ENCODE measurements at places on chromosomes 16 and 17. TPM values are rescaled to one million over a fixed set of nuclear protein-coding genes. Genes with fewer than 3 reads are reported as not detected.

- DNase-seq: no peak
Observed at GRCh38 chr17:958712-959451, 20.7 kb downstream of the NXN start.

DNA sequence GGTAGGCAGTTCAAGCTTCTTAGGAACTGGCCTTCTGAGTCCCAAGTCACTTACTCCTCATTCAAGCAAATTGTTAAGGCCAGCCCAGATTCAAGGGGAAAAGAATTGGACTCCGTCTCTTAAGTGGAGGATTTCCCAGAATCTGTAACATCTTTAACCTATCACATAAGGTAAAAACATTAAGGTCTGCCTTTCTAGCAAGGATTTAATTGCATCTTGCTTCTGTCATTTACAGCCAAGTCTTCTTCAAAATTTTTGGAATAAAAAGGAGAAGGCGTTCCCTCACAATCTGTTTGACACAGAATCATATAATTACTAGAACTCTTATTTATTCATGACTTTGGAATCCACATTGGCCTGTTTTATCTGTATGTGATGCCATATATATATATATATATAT lies 56.5 kb upstream of the ADORA2B start:
- DNase-seq: no peak

- no peak for DNase-seq
Observed at GRCh38 chr16:55120408-55120807, 189.7 kb downstream of the IRX5 start.

Gene FAM171A2
- 0.29 TPM for total RNA-seq

Measured in activated T-helper 1 cell treated with anti-CD3 and anti-CD28 coated beads, Interleukin-12 subunit alpha, Interleukin-12 subunit beta, Interleukin-2, Interleukin-4 antibody, amounts not matched to agents 30 ng/mL and 10 ng/mL and 1 ng/mL, durations not matched to agents 14 hours and 24 hours and 36 hours (primary cell).